Fibroblast of the aortic adventitia (primary cell): ENCODE measurements at places on chromosomes 7 and 10. TPM values are rescaled to one million over a fixed set of nuclear protein-coding genes. Genes with fewer than 3 reads are reported as not detected.

DNA sequence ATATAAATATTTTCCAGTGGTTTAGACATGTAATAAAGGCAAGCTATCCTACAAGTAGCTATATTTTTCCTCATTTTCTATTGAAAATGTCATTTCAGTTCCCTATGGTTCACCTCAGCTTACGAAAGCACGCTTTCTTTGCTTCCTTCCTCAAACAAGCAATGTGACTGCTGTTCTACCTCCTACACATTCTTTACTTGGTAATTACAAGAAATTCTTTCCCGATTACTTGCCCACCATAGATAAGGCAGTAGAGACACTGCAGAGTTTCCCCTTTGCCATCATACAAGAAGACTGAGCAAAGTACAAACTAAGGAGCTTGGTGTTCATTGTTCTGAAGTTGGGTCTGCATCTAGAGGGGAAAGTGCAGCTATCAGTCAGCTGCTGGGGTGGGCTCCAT lies 249.4 kb downstream of the CRPPA start:
- peak; percentile 6 for DNase-seq

The HYAL4 gene
- not detected in 2 replicates for total RNA-seq

GRCh38 chr7:117051808-117052207 lies 98.5 kb downstream of the ST7 start:
- DNase-seq: peak; percentile 43

DNA sequence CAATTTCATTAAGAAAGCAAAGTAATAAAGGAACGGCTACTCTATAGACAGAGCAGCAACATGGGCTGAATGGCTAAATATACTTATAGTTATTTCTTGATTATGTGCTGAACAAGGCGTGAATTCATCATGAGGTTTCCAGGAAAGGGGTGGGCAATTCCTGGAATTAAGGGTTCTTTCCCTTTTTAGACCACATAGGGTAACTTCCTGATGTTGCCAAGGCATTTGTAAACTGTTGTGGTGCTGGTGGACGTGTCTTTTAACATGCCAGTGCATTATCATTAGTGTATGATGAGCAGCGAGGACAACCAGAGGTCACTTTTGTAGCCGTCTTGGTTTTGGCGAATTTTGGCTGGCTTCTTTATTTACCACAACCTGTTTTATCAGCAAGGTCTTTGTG lies 28.5 kb upstream of the ZMYND11 start:
- DNase-seq: no peak

DNA sequence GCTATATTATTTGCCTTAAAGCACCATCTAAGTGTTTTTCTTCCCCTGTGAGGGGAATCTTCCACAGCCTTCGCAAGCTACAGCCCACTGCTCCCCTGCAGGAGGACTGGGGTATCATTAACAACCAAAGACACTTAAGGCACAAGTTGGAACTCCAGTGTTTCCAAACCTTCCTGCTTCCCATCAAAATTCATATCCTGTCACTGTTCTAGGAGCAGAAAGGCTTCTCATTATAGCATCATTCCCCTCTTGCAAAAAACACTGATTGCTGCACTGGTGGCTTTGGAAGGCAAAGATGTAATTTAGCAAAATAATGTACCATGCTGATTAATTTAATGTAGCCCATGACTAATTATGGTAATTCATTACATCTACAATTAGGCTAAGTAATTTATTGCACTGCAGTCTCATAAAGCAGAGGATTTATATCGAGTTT lies 207.2 kb downstream of the SKAP2 start:
- DNase-seq: no peak
